Renal pelvis (tissue), 12 donors: ENCODE measurements at places on chromosomes 4 and X. TPM values are rescaled to one million over a fixed set of nuclear protein-coding genes. Genes with fewer than 3 reads are reported as not detected.
A peak's percentile ranks its signal among the peaks of the same experiment; 100 is the strongest.

Gene EOLA2
- 31.4 TPM for polyA plus RNA-seq

- DNase-seq, result no peak
Measured at GRCh38 chr4:99807666-99808065, 9.0 kb upstream of the DAPP1 start.

DNA sequence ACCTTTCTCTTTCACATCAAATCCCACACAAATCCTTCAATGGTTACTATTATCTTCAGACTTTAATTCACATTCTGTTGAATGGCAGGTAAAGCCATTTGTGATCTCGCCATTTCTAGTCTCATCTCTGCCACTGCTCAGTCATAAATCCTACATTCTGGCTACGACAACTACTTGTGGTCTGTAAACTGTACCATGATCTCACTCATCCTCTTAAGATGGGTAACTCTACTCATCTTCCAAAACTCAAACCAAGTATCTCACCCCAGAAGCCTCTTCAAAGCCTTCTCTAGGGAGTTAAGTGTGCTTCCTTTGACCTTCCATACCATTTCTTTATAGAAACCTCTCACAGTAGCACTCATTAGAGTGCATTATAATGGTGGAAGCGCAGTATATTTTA, 101.8 kb downstream of the NEK1 start:
- DNase-seq, result no peak

Gene ART3
- 0.27 TPM for polyA plus RNA-seq

DNA sequence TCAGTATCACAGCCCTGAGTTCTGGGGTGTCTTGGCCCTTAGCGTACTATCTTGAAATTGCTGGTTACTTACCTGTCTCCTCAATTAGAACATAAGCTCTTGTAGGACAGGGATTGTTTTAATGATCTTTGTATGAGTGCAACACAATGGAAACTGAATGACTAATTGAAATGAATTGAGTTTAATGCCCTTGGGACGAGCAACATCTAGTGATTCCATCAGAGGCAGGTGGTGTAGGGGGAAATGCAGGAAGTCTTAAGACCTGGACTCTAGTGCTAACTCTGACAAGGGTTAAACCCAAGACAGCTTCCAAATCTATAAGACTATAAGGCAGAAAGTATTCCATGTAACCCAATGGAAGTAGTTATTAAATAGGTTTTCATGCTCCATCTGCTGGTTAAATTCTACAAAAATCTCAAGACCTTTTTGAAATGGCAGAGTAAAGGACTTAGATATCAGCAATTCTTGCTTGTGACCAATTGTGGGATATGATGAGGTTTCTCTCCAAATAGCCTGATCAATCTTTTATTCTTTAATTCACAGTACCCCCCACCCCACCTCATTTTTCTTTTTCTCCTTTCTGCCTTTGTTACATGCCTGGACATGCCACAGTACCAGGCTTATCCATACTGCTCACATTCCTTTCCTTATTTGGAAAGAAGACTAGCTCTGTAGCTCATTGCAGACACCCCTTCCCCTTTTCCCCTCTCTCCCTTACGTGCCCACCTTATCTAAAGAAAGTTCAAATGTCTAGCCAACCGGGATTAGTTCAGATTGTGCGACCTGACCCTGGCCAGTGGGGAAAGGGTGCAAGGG, 340.8 kb downstream of the PAPSS1 start:
- no peak for DNase-seq

DNA sequence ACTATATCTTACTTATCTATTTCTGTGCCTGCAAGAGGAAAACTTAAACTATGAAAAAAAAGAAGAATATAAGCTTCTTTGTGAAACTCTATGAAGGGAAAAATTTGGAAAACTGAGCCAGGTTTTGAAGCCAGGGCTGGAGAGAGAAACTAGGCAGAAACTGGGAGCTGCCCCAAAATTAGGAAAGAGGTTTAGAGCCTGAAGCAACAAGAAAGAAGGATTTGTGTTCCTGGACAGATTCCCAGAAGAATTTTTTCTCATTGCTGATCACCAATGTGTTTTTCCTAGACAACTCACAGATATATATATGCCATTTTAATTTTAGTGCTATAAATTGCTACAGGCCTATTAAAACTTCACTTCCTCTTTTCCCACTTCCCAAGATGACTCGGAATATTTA, 245.0 kb upstream of the GEMIN8 start:
- peak; percentile 26 for DNase-seq

DNA sequence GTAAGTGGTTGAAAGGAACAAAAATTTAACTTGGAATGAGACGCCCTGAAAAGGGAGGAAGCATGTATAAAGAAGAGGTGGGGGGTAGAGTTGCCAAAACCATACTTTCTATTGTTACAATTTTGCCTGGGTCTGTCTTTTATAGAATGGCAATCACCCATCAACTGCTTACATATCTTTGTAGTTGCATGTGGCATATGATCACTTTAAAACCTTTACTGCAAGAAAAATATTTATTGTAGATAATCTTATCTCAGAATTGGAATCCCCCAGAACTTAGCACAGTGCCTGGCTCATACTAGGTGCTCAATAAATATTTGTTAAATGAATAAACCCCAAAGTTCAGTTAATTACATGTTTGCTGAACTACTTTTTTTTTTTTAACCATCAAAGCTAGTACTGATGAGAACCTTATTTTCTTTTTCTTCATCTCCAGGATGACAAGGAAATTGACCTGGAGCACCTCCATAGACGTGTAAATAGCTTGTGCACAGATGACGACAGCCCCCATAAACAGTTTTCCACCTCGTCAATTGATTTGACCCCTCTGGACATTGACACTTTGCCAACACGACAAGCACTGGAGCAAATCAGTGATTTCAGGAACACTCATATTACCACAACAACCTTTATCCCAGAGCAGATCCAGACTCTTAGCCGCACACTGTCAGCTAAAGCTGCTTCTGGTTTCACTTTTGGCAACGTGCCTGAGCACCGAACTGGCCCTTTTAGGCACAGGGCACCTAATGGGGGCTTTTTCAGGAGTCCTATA, 56.7 kb upstream of the ATOH1 start:
- no peak for DNase-seq

DNA sequence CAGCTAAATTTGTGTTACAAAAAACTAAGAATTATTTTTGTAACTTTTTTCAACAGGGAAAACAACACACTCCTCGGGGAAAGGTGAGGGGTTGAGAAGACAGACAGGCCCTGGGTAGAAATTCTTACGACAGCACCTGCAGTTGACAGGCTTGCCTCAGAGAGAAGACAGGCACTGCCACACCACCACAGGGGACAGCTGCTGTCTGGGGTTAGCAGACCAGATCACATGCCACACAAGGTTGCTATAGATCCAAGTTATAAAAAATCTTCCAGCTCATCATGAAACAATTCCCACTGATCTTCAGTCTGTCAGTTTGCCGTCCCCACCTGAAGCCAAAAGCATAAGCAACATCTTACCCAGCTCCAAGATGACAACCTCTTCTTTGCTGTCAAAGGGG, 143.2 kb upstream of the ZCCHC13 start:
- DNase-seq, result no peak

DNA sequence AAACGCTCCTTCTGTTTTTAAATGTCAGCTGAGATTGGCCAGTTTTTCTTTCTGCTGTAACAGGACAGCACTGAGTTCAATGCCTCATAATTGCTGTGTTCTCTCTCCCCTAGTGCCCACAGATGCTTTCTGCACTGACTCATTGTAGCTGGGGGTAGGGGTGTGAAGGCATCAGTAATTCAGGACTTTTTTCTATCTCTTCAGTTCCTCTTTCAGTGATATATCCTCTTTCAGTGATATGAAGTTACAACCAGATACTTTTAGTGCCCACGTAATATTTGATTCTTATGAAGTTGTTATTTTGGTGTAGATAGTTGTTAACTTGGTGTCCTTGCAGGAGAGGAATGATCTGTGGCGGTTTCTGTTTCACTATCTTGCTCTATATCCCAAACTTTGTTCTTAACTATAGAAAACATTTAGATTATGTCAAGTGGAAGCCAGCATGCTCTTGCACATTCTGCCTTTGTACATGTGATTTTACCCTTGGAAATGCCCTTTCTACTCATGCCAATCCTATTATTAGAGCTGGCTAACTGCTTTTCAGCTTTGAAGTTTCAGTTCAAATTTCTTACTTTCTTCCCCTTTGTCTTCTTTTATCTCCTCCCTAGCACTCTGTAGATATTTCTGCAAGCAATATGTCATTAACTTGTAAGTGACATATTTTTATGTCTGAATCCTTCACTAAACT, 1258.4 kb downstream of the FAM133A start:
- no peak for DNase-seq

- no peak for DNase-seq
Measured at GRCh38 chr4:1218634-1219565, 30.0 kb downstream of the CTBP1 start.

- DNase-seq, result no peak
Measured at GRCh38 chrX:72394518-72395170, 88.9 kb upstream of the CITED1 start.

Gene DMRTC1
- 0.36 TPM for polyA plus RNA-seq
